ENCODE measurements at places on chromosomes 5 and 9.

GRCh38 chr5:171709930-171710329 lies 75.7 kb upstream of the SMIM23 start:
- DNase-seq, result no peak

- no peak for DNase-seq
These were observed 68.8 kb downstream of the FEM1C start for GRCh38 chr5:115475788-115476187.

GRCh38 chr5:171893290-171893886 lies 107.8 kb downstream of the SMIM23 start:
- peak; percentile 69 for DNase-seq

GRCh38 chr5:17180864-17181723 lies 36.3 kb upstream of the BASP1 start:
- DNase-seq, result peak; percentile 94

DNA sequence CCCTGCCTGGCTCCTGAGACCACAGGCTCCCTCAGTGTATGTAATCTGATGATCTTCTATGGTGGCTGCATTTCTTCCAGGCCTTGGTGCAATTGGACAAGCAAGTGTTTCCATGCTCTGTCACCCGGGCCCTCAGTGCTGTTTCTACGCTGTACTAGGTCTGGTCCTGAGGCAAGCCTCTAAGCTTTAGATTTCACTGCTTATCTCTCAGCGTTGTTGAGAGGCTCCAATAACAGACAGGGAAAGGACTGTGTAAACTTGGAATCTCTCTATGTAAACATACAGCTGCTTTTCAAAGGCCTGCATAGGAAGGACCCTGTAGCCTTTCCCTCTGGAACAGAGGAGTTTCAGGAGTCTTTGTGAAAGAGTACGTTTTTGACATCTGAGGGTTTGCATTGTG lies 38.6 kb upstream of the NFIB start:
- no peak for DNase-seq

- no peak for DNase-seq
These were observed 152.4 kb upstream of the CCDC152 start for GRCh38 chr5:42604171-42604711.

GRCh38 chr5:117454716-117455212 lies 880.1 kb upstream of the SEMA6A start:
- DNase-seq, result peak; percentile 39

GRCh38 chr5:138140268-138140667 lies 1.0 kb upstream of the NME5 start:
- no peak for DNase-seq

GRCh38 chr5:142428773-142429473 lies 104.1 kb upstream of the SPRY4 start:
- DNase-seq, result no peak

- peak; percentile 27 for DNase-seq
These were observed 209.1 kb upstream of the TUT7 start for GRCh38 chr9:86563350-86563749.

- no peak for DNase-seq
These were observed 264.6 kb downstream of the SEC61B start for GRCh38 chr9:99486684-99487083.

- no peak for DNase-seq
These were observed 79.5 kb downstream of the SEMA4D start for GRCh38 chr9:89418474-89418845.

Measured in cardiac fibroblast (primary cell).